BE2C (cell line): ENCODE measurements at places on chromosomes 4 and X.
A peak's percentile ranks its signal among the peaks of the same experiment; 100 is the strongest.

GRCh38 chrX:155997436-155997835, at the start of gene IL9R:
IL9R (plus strand) TSS chrX:155997696; CDS start chrX:155997760, 64 bp downstream.
- no peak for DNase-seq

- no peak for DNase-seq
These were observed 4.5 kb downstream of the DTHD1 start for GRCh38 chr4:36285784-36286480.

GRCh38 chrX:150361070-150361776, 1.9 kb upstream of the MAMLD1 start:
- no peak for DNase-seq

DNA sequence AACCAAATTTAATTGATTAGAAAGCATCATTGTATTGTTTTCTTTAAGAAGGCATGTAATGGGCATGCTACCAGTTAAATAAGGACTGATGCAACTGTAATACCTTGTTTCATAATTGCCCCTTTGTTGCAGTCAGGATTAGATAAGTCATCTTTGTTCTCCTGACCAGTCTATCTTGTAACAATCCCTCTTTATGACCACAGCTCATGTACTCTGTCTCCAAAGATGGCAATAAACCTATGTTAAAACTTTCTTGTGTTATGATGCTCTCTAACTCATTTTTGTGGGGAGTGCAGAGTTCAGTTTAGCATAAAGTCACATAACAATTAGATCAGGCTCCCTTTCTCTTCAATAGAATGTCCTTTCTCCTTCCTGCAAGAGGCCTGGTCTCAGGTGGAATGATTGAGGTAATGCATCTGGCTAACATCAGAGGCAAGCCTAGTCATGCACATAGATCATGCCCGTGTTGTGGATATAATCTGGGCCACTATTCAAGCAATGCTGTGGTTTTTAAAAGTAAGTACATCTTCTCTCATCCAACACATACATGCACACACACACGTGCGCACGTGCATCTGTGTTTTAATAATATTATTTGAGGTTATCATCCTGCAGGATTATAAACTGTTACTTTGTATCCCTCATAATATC, 45.6 kb downstream of the TMEM154 start:
- no peak for DNase-seq

DNA sequence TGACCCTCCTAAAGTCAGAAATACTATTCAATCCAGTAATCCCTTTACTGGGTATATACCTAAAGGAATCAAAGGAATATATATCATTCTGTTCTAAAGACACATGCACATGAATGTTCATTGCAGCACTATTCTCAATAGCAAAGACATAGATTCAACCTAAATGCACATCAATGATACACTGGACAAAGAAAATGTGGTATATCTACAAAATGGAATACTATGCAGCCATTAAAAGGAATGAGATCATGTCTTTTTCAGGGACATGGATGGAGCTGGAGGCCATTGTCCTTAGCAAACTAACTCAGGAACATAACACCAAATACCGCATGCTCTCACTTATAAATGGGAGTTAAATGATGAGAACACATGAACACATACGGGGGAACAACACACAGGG, 306.0 kb upstream of the EPHA5 start:
- no peak for DNase-seq

GRCh38 chr4:34253239-34253638, 1991.1 kb downstream of the ARAP2 start:
- no peak for DNase-seq

DNA sequence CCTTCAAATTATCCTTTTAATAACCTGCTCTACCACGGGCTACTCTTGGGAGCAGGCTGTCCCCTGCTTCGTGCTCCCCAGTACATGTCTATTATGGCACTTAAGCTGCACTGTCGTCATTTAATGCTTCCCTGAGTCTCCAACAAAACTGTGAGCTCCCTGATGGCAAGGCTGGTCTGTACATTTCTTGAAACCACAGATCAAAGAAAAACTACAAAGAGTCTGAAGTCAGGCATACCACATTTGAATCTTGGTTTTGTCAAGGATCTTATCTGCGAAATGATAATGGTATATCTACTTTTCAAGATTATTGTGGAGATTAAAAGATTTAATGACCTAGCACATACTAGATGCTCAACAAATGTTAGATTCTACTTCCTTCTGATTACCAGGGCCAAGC, 45.7 kb downstream of the MAML3 start:
- DNase-seq: no peak

DNA sequence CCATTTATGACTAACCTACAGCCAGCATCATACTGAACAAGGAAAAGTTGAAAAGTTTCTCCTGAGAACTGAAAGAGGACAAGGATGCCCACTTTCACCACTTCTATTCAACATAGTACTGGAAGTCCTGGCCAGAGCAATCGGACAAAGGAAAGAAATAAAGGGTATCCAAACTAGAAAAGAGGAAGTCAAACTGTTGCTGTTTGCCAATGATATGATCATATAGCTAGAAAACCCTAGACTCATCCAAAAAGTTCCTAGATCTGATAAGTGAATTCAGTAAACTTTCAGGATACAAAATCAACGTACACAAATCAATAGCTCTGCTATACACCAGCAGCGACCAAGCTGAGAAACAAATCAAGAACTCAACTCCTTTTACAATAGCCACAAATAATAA, 64.5 kb downstream of the CENPC start:
- DNase-seq: no peak

DNA sequence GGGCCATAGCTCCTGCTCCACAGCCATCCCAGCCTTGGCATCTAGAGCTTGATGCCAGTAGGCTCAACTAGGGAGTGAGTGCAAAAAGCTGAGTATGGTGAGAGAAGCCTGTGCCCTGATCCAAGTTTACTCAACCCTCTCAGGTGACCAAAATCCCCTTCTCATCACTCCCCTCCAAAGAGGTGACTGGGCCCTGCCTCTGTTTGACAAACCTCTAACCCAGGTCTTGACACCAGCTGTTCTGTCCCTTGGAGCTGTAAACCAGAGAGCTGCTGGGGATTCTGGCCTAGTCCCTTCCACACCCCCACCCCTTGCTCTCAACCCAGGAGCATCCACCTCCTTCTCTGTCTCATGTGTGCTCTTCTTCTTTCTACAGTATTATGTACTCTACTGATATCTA, 73.5 kb downstream of the MSN start:
- DNase-seq: no peak

- no peak for DNase-seq
These were observed 25.9 kb upstream of the FAM241A start for GRCh38 chr4:112119353-112119783.

GRCh38 chr4:185849664-185850550, 37.9 kb upstream of the SORBS2 start:
- DNase-seq: no peak

GRCh38 chr4:53322696-53323095, 43.2 kb downstream of the SCFD2 start:
- no peak for DNase-seq

DNA sequence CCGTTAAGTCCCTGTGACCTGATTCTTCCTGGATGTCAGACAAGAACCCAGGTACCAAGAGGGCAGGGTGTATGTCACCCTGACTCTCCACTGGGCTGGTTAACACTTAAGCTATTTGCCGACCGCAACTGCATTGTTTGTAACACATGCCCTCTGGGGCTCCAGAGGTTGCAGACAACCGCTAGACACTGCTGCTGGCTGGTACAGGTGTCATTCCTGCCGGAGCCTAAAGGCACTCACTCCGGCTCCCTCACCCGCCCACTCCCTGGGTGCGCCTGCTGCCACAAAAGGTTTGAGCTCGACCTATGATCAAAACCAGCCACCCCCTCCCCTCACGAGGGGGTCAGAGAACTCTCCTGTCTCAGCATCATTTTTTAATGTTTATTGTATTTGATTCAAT, 208.2 kb downstream of the FAT4 start:
- DNase-seq: peak; percentile 16

- no peak for DNase-seq
These were observed 180.1 kb upstream of the SPRY1 start for GRCh38 chr4:123216543-123216942.

GRCh38 chr4:184860018-184860779, 34.4 kb upstream of the ACSL1 start:
- no peak for DNase-seq

DNA sequence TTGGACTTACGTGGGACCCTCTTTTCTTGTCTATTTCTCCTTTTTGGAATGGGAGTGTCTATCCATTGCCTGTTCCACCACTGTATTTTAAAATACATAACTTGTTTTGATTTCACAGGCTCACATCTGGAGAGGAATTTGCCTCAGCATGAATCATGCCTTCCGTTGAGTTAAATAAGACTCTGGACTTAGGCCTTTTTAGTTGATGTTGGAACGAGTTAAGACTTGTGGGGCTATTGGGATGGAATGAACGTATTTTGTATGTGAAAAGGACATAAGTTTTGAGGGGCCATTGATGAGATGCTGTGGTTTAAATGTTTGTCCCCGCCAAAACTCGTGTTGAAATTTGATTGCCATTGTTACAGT, 66.2 kb downstream of the BEX3 start:
- no peak for DNase-seq

GRCh38 chr4:4709736-4710135, 149.7 kb upstream of the MSX1 start:
- peak; percentile 41 for DNase-seq

GRCh38 chr4:150297861-150298474, 219.7 kb downstream of the DCLK2 start:
- DNase-seq: peak; percentile 68

DNA sequence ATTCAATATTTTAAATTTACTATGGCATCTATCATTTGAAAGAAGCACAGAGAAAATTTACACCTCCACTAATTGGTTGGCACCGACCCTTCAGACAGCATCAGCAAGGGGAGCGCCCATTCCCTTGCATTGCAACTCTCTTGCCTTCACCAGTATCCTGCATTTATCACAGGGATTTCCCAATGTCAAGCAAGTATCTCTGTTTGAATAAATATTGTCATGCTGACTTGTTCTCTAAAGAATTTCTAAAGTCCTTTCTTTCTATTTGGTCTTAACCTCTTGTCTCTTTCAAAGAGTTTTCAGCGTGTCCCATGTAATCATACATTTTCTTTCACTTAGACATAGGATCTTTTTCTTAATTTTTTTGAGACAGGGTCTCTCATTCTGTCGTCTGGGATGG, 10.4 kb downstream of the DCTD start:
- DNase-seq: no peak

DNA sequence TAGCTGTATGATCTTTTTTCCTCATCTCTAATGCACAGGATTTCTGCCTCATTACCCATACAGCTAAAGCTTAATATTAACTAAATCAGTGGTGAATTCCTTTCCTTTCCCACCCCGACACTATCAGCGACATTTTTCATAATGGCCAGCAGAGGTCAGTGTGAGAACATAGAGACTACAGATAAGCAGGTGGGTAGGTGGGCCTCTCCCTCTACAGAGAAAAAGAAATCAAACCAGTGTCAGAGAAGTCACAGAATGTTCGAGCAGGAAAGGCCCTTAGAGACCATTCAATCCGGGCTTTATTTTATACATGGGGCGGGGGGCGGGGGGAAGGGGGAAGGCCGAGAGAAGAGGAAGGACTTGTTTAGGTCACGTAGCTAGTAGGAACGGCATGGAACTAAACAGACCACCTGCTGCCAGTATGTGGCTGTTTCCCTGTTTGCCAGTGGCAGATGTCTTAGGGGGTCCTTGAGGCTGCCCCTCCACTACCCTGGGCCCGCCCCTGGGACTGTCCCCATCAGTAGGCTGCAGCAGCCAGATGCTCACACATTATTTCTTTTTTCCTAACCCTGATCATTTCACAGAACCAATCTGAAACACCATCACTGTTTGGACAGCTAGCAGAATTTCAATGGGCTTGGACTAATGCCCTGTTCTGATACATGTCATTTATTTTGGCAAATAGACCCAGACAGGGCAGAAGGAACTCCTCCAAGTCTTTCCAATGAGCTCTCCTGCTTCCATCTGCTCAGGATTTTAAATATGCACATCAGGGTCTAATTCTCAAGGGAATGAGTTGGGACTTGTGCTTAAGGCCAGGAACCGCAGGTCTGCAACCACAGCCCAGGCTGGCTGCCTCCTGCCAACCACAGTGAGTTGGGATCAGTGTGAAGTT, 133.4 kb downstream of the ATG4A start:
- no peak for DNase-seq

GRCh38 chr4:168515222-168516011, 18.6 kb downstream of the PALLD start:
- peak; percentile 54 for DNase-seq

DNA sequence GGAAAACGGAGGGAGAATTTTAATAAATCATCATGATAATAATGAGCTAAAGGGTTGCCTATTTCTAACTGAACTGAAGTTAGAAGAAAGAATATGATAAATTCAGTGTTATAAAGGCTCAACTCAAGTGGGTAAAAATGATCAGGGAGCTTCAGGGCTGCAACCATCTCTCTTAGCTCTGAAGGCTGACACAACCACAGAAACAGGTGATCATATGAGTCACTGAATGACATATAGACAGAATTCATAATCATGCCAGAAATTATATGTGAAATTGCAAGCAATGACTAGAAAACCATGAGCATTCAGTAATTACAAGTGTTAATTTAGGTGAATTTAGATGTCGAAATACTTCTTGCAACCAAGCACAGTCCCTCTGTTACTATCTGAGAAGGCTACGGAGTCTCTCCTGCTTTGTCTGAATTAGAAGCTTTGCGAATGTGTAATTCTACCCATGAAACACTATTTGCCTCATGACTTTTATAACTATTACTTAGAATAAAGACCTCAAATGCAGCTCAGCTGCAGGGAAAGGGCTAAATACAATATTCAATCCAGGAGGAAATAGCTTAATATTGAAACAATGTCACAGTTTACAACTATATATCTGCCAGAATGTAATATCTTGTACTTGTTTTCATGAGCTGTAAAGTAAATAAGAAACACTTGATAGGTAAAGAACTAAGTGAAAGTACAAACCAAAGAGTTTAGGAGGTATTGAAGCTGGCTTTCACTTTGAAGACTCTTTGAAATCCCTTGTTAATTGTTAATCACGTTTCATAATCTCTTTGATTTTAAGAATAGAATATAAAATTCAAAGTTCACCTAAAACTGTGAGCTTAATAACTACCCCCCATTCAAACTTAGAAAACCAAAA, 1972.6 kb downstream of the ARAP2 start:
- no peak for DNase-seq

GRCh38 chr4:81635739-81636138, 164.0 kb upstream of the RASGEF1B start:
- no peak for DNase-seq

DNA sequence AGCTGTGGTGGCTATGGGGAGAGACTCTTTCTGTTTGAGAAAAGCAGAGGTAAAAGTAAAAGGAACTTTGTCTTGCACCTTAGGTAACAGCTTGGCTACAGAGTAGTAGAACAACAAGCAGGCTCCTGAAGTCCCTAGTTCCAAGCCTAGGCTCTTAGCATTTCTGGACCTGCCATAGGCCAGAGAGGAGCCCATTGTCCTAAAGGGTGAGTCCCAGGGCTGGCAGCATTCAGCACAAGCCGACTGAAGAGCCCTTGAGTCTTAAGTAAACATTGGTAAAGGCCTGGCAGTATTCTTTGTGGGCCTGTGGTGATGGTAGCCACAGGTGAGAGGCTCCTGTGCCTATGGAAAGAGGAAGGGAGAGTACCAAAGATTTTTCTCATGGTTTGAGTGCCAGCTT, 38.2 kb downstream of the CSN3 start:
- no peak for DNase-seq

- no peak for DNase-seq
These were observed 46.0 kb upstream of the MAGED1 start for GRCh38 chrX:51847463-51847862.

GRCh38 chr4:184657144-184657543, 7.6 kb downstream of the PRIMPOL start:
- DNase-seq: no peak

GRCh38 chr4:78737035-78737434, 39.1 kb upstream of the BMP2K start:
- DNase-seq: no peak
